CD4-positive, alpha-beta T cell treated with Interleukin-17A for 4 hours (primary cell): ENCODE measurements at places on chromosomes 6 and 20.
A peak's percentile ranks its signal among the peaks of the same experiment; 100 is the strongest.

GRCh38 chr6:6890400-6890858 is 217.3 kb upstream of the RREB1 start:
- no peak for DNase-seq

DNA sequence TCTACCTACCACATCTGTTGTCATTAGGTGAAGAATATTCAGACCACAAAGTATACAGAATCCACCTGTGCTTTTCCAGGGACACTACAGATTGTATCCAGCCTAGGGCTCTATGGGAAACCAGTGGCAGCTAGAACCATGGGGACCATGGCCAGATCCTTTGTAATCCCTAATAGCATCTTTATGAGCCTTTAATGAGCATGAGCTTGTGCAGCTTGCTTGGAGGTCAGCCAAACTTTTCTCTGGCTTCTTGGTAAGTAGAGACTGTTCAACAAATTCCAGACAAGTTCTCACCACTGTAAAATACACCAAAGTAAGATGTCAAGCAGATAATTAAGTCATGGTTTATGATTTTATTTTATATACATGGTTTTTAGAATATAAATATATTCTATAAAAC is 301.6 kb upstream of the ADGRB3 start:
- DNase-seq: no peak

DNA sequence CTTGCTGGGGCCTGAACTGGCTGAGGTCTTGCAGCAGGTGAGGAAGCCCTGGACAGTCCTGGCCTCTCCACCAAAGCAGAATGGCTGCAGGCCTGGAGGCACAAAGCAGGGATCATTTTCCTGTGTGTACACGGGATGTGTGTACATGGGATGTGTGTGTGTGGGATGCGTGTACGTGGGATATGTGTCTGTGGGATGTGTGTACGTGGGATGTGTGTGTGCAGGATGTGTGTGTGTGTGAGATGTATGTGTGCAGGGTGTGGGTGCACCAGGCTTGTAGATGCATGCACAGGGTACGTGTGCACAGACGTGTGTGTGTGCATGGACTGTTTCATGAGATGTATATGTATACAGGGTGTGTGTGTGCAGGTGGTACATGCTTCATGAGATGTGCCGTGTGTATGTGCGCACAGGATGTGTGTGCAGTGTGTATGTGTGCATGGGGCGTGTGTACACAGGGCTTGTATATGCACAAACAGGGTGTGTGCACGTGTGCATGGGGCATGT is 7.9 kb upstream of the CHRNA4 start:
- no peak for DNase-seq

GRCh38 chr20:8127553-8128255 is 4.4 kb upstream of the PLCB1 start:
- no peak for DNase-seq

GRCh38 chr20:39326050-39326449 is 363.9 kb downstream of the DHX35 start:
- no peak for DNase-seq

- no peak for DNase-seq
Observed at GRCh38 chr20:4411744-4412143, 310.0 kb upstream of the PRND start.

GRCh38 chr20:3894796-3895195 is 5.6 kb downstream of the PANK2 start:
- DNase-seq: no peak

DNA sequence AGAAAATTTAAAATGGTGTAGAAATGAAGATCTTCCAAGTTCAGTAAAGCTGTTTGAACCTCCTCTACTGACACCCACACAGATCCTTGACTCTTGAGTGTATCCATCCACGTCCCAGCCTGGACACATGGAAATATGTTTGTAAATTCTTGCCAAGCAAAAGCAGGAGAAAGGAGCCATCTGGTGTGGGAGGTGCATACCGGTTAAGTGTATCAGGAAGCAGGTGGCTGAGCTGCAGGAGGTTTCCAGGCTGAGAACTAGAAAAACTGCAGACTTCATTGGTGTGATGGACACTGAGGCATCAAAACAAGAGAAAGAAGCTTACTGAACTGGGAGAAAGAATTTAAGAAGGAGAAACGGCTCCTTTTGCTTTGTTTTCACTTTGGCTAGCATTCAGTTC is 229.9 kb upstream of the GRIK2 start:
- no peak for DNase-seq

DNA sequence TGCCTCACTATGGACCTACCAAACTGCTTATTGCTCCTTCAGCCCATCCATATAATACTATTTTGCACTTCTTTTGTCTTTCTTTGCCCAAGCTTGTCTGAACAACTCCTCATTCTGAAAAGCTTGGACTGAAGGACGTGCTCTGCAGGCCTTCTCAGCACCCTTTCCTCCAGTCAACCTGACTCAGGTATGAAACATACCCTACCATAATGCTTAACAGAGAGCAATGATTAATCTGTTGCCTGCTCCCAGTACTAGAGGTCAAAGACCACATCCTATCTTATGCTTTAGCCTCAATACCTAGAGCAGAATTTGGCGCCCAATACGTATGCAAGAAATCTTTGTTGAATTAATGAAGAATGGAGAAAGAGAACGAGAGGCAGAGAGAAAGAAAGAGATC is 55.2 kb downstream of the ATXN1 start:
- DNase-seq: no peak

DNA sequence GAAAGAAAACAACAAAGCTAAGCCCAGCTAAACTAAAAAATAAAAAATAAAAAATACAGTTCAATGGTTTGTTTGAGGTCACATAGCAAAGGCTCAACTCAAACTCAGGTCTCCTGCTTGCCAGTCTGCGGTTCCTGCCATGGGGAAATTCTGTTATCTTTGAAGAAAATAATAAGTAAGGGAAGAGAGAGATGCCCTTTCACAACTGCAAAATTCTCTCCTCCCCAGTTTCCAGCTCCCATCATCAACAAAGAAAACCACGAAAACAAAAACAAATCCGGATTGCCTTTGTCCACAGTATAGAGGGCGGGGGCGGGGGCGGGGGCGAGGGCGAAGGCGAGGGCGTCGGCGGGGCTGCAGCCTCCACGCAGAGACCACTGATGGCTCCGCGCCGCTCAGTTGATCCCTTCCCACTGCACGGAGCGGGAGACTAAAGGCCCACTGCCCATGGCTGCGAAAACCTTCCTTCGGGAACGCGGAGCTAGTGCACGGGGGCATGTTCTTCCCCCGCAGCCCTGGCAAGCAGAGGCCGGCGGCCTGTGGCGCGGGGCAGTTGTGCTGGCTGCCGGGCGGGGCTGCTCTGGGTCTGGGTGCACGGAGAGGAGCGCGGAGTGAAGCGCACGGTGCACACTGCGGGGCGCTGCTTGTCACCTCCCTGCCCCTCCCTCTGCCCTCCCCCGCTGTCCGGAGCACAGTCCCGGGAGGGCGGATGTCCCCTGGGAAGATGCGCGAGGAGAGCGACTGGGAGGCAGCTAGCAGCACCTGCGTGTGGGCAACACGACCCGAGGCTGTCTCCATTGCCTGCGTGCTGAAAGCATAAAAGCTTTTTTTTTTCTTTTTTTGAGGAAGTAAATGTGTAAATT is 54.1 kb upstream of the TPD52L1 start:
- peak; percentile 36 for DNase-seq

DNA sequence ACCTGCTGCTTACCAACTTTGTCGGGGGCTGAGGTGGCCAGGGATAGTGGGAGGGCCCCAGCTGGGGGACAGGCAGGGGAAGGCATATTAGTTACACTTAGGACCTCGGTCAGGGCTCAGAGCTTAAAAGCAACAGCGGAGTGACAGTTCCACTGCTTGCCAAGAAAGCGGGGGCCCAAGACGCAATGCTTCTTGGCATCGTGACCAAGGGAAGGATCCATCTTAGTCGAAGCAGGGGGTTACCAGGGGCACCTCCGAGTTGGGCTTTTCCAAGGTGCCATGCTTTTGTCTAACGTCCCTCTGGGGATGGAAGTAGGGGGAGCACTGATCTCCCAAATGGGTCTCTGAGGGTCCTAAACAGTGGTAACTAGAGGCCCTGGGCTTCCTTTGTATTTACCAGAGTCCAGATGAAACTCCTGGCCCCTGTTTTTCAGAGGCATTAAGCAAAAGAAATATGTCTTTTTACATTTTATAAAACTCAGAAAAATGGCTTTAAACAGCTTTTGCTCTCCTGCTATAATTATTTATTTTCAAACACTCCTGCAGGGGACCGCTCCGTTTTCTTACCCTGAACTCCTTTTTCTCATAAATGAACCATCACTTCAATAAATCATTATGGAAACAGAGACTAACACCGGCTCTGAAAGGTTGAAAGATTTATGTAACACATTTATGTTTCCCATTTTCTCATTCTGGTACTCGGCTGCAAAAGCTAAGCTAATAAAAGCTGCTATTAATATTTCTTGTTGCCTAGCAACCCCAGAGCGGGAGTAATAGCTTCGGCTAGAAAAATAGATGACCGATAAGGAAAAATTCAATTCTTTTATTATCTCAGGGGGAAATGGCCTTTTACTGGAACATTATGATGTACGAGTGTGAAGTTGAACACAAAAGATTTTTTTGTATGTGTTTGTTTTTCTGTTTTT is 100.4 kb downstream of the TOX2 start:
- DNase-seq: no peak

GRCh38 chr20:58342104-58342945 is 32.8 kb downstream of the RAB22A start:
- no peak for DNase-seq

DNA sequence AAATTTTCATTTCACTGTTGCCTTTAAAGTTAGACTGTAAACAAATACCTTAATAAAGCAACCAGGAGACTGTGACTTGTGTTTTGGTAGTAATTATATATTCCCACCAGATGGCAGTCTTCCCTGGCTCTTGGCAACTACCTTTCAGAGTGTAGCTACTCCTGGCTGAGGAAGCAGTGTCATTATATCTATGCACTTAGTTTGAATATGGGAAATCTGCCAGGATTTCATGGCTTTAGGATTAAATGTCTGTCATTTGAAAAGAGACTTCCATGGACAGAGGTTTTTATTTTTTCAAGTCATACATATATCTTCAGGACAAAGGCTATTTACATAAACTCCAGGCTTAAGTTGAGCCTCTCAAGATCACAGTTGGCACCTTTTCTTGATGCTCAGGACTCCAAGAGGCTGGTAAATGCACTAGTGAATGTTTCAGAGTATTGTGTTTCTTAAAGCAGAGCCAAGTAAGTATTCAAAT is 160.1 kb downstream of the C6orf58 start:
- peak; percentile 55 for DNase-seq
